CD4-positive, alpha-beta T cell treated with Interleukin-17A for 1 hour (primary cell): ENCODE measurements at places on chromosomes 1 and 21.
A peak's percentile ranks its signal among the peaks of the same experiment; 100 is the strongest.

DNA sequence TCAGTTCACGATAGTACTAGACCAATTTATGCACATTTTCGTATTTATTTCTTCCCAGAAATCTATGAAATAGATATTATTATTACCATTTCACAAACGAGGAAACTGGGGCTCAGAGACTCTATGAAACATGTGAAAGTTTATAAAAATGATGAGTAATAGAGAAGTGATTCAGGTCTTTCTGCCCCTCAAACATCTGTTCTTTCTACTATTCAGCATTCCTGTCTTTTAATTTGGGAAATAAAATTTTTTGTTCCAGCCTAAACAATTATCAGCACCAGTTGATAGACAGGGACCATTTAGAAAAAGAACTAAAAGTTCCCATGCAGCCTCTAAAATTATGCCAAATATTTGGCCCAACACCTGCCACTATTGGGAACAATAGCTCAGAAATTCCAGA, 585.1 kb downstream of the PTPRC start:
- no peak for DNase-seq

DNA sequence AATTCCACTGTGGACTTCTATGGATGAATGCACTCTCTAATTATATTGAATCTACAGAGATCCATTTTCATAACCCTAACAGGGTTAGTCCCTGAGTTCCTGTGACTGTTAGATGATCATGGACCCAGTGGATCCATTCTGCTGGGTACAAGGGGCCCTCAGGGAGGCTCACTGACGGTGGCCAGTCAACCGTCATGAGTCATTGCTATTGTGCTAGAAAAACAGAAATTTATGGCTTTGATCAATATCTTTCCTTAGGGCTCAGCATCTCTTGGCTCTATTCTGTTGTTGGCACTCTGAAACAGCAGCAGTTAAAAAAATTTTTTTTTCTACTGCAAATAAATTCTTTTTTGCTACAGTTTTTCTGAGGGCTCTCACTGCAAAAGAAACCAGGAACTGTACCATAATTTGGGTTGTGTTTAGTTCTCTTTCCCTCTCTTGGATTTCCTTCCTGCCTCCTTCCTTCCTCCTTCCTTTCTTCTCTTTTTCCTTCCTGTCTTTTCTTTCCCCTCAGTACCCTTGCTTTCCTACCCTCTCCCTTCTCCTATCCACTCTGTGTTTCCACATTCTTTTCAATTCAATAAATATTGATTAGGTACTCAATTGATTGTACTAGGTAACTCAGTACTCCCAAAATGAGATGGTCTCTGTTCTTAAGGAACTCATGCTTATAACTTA, 49.5 kb downstream of the UTP25 start:
- DNase-seq = no peak

DNA sequence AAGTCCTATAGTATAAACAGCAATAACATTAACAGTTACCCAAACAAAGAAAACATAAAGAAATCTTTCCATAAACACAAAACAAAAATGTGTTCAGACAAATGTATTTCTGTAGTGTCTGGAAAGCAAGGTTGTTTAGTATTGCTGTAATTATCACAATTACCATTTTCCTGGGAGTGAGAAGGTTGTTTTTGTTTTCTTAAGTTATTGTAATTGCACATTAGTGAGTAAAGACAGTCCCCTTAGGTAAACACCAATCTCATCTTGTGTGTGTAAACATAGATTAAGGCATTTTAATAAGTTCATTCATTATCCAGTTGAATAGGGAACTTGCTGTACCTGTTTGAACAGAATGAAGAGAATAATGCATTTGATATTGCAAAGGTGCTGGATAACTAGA, 356.9 kb upstream of the ADGRL4 start:
- DNase-seq = no peak

DNA sequence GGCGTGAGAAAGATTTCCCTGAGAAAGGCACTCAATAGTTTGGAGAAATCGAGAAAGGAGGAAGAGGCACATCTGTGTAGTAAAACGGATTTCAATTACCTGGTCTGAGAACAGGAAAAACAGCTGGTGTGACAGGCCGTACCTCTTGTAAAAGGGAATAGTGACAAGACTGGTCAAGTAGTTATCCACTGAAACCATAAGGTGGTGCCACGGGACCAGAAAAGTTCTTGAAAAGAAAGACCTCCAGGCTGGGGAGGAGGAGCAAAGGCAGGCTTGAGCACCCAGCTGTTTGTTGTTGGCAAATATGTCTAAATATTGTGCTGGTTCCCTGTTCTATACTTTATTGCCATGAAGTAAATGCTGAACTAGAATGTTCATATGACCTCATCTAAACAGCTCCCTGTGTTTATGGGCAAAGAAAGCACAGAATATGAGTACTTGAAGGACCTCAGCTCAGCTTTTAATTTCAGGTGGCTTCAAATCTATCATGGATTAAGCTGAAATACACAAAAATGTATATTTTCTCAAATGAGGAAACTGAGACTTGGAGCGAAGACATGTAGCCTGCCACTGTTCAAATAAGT, 4.0 kb downstream of the HAO2 start:
- no peak for DNase-seq

GRCh38 chr1:145758116-145758515, 38.8 kb downstream of the CD160 start:
- no peak for DNase-seq

GRCh38 chr1:59414406-59415133, 117.7 kb downstream of the FGGY start:
- DNase-seq = no peak

DNA sequence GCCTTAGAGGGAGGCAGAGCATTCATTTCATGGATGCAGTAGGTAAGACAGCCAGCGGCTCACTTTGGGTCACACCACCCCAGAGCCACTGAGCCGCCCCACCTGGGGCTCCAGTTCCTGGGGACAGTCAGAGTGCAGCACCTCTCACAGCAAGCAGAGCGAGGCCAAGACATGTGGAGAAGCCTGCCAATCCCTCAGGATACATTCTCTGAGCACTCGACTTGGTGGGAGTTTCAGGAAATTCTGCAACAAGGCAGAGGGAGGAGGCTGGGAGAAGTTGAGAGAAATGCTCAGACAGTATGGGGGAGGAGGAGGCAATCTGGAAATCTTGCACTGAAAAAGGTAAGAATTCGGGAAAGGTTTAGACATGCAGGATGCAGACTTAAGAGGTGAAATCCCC, 60.8 kb upstream of the WLS start:
- DNase-seq = no peak

DNA sequence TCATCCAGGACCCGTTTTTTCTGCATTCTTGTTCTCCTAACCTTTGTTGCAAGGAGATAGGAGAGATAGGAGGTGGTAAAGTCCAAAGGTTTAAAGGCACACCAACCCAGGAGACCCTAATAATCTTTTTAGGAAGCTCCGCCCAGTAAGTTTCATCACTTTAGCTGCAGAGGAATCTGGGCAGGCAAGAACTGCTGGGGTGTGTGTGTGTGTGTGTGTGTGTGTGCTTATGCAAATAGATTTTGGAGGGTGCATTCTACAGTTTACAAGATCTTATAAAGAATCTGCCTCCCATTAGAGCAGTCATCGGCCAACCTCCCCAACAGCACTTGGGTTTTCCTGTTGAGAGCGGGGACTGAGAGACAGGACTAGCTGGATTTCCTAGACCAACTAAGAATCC, 3.9 kb upstream of the IL10 start:
- no peak for DNase-seq

- DNase-seq = no peak
Measured at GRCh38 chr1:21707086-21707840, 38.1 kb upstream of the RAP1GAP start.

DNA sequence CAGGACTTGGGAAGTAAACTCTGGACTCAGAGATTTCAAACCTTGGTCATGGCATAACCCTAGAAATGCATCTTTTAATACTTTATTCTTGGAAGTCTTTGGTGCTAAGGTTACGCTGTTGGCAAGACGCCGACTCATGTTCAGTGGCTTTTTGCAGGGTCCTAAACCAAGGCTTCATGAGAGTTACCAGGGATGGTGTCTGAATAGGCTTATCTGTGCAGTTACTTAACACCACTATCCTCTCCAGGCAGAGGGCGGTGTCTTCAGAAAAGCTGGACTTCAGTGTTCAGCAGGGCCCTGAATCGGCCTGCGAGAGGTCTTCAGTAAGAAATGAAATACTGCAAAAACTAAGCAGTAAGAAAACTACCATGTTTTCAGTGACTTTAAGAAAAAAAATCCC, 58.3 kb downstream of the SIM2 start:
- no peak for DNase-seq

- DNase-seq = peak; percentile 70
Measured at GRCh38 chr1:151815716-151816327, 10.6 kb upstream of the LINGO4 start.

DNA sequence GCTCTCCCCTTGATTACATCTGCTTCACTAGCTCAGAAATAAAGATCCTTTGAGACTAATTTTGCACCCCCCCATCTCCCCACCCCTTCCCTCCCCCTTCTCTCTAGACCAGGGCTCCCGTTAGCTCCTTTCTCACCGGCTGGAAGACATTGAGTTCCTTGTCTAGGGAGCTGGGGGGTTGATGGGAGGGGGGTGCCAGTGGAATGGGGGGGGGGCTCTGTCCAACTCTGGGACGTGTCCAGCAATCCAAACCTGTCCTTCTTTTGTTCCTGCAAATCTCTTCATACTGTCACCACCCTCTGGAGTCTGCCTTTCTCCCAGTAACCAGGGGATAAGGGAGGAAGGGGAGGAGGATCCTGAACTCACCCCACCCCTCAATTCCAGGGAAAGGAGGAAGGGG, 61.9 kb downstream of the RHBG start:
- no peak for DNase-seq

DNA sequence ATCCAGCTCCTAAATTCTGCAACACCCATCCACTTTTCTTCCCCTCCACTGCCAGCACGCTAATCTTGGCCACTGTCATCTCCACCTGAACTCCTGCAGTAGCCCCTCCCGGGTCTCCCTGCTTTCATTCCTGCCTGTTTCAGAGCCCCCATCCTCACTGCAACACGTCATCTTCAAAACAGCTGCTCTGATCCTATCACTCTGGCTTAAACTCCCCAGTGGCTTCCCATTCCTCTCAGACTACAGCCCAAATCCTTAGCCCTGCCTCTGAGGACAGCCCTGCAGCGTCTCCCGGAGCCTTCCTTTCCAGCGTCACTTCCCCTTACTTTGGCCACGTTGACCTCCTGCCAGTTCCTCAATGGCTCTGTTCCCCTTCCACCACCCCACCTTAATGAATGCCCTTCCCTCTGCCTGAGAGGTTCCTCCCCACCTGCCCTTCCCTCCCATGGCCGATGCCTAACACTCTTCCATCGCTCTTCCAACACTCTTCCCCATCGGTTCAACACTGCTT, 22.9 kb upstream of the IFNAR2 start:
- DNase-seq = no peak

GRCh38 chr1:242886137-242886536, 361.6 kb upstream of the PLD5 start:
- DNase-seq = no peak

GRCh38 chr1:164891615-164892014, 332.6 kb downstream of the PBX1 start:
- DNase-seq = no peak

- no peak for DNase-seq
Measured at GRCh38 chr1:55980582-55980981, 598.8 kb downstream of the PLPP3 start.

GRCh38 chr1:109947582-109948284, 36.8 kb upstream of the AHCYL1 start:
- no peak for DNase-seq

DNA sequence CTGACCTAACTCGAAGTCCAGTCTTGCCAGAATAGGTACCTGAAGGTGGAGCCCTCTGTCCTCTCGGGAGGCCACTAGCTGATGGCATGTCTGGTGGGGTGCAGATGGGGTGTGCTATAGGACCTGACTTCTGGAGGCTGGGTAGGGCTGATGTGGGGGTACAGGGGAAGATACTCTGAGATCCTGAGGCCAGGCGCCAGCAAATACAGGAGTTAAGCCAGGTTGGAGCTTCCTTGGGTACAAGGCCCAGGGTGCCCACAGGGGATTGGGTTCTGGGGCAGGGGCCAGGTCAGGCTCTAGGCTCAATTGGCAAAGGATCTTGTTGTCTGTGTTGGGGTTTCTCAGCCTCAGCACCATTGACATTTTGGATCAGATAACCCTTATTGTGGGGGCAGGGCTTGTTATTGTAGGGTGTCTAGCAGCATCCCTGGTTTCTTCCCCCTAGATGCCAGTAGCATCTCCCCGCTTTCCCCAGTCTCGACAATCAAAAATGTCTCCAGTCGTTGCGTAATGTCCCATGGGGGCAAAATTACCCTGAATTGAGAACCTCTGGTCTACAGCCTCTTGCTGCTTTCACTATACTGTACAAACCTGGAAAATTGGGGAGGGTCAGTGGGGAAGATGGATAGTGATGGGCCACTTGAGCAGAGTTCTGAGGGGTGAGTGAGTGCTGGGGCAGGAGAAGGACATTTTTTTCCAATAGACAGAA, 9.2 kb downstream of the PTPRF start:
- no peak for DNase-seq

- no peak for DNase-seq
Measured at GRCh38 chr1:40266786-40267535, 8.9 kb downstream of the ZMPSTE24 start.

- DNase-seq = no peak
Measured at GRCh38 chr1:237396426-237396825, 354.4 kb downstream of the RYR2 start.

DNA sequence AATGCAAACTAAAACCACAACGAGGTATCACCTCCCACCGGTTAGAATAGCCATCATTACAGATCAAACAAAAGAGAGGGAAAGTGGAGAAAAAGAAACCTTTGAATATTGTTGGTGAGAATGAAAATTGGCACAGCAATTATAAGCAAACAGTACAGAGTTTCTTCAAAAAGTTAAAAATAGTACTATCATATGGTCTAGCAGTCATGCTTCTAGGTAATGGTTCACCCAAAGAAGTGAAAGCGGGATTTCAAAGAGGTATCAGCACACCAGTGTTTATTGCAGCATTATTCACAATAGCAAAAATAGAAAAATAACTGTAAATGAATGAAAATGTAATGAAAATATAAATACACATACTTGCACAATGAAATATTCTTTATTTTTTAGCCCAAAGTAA, 8.2 kb downstream of the OR2T10 start:
- DNase-seq = no peak

DNA sequence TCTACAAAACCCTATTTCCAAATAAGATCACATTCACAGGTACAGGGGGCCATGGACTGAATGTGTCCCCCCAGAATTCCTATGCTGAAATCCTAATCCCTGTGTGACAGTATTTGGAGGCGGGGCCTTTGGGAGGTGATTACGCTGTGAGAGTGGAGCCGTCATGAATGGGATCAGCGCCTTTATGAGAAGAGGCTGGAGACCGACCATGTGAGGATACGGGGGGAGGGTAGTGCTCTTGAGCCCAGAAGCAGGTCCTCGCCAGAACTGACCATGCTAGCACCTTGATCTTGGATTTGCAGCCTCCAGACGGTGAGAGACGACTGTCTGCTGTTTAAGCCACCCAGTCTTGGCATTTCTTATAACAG, 23.8 kb upstream of the KIF26B start:
- no peak for DNase-seq

- DNase-seq = no peak
Measured at GRCh38 chr1:10257851-10258250, 47.5 kb downstream of the KIF1B start.

- no peak for DNase-seq
Measured at GRCh38 chr1:206029484-206029883, 5.8 kb upstream of the CTSE start.

GRCh38 chr1:206769304-206769731, 1.3 kb upstream of the IL19 start:
- peak; percentile 63 for DNase-seq
